ENCODE measurements at places on chromosomes 1 and 21. TPM values are rescaled to one million over a fixed set of nuclear protein-coding genes. Genes with fewer than 3 reads are reported as not detected.

The OR2T33 gene
- total RNA-seq = 0.11 TPM

The ALPL gene
- 35.7 TPM for total RNA-seq

The ABCD3 gene
- total RNA-seq = 95.5 TPM

The LINGO4 gene
- 2.0 TPM for total RNA-seq

The SPRR2G gene
- not detected for total RNA-seq

The VHLL gene
- total RNA-seq = not detected
